Muscle of arm (tissue), 14 donors: ENCODE measurements at places on chromosomes 2 and 18. TPM values are rescaled to one million over a fixed set of nuclear protein-coding genes. Genes with fewer than 3 reads are reported as not detected.

ZNF521 gene
- 51.6 TPM for polyA plus RNA-seq

ARHGEF4 gene
- 4.9 TPM for polyA plus RNA-seq

EVA1A gene
- polyA plus RNA-seq, result 6.2 TPM

LYG1 gene
- polyA plus RNA-seq, result not detected

KIAA1328 gene
- 6.1 TPM for polyA plus RNA-seq

ATP6V1B1 gene
- polyA plus RNA-seq, result 2.5 TPM

SYT4 gene
- not detected for polyA plus RNA-seq

ZBTB7C gene
- 4.3 TPM for polyA plus RNA-seq
